ENCODE measurements at places on chromosomes 1 and 21. TPM values are rescaled to one million over a fixed set of nuclear protein-coding genes. Genes with fewer than 3 reads are reported as not detected.

GRCh38 chr1:93005252-93005598 is 44.0 kb upstream of the DIPK1A start:
- no peak for DNase-seq
- peaks cover 4% of the 10 kb centered on the region for H3K4me1 ChIP-seq
- H3K36me3 ChIP-seq = no peaks in the 10 kb centered on the region
- H3K4me3 ChIP-seq = no peak overlapping the region
- H3K27me3 ChIP-seq = no peaks in the 10 kb centered on the region
- H3K27ac ChIP-seq = no peak overlapping the region

FAM151A gene
- 0.64 TPM for polyA plus RNA-seq

DNA sequence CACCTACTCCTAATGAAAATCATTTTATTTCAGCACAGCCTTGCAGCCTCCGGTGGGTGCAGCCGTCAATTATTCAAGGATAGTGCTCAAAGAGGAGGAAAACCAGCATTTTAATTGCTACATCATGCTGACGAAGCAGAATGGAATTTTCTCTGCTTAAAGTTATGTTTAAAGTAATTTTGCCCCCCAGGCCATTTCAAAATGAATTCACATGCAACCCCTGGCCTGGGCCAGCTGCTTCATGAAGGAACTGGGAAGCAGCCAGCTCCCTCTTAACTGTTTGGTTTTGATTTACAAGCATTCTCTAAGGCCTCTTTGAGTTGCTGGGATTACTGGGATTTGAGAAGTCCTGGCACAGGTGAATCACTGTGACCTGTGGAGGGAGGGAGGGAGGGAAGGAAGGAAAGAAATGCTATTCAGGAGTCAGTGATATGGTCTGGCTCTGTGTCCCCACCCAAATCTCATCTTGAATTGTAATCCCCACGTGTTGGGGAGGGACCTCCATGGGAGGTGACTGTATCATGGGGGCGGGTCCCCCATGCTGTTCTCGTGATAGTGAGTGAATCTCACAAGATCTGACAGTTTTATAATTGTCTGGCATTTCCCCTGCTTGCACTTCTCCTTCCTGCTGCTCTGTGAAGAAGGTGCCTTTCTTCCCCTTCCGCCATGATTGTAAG is 66.0 kb downstream of the PGBD5 start:
- peak; percentile 11 for DNase-seq
- H3K36me3 ChIP-seq = no peaks in the 10 kb centered on the region
- H3K27ac ChIP-seq = no peak overlapping the region
- H3K27me3 ChIP-seq = no peaks in the 10 kb centered on the region

- no peak overlapping the region for H3K27ac ChIP-seq
- no peaks in the 10 kb centered on the region for H3K36me3 ChIP-seq
- no peak for DNase-seq
- H3K4me3 ChIP-seq = no peak overlapping the region
- no peaks in the 10 kb centered on the region for H3K4me1 ChIP-seq
Measured at GRCh38 chr1:201269281-201269680, 14.0 kb upstream of the PKP1 start.

GRCh38 chr1:110003747-110004428 is 19.3 kb downstream of the AHCYL1 start:
- peak; percentile 49 for DNase-seq
- no peak overlapping the region for H3K4me3 ChIP-seq
- H3K27ac ChIP-seq = peak overlapping the region; percentile 86
- no peaks in the 10 kb centered on the region for H3K27me3 ChIP-seq
- peaks cover 13% of the 10 kb centered on the region for H3K4me1 ChIP-seq

PYHIN1 gene
- polyA plus RNA-seq = 1.3 TPM

- no peak for DNase-seq
- H3K36me3 ChIP-seq = peaks cover 100% of the 10 kb centered on the region
- H3K4me1 ChIP-seq = no peaks in the 10 kb centered on the region
- no peak overlapping the region for H3K4me3 ChIP-seq
- no peak overlapping the region for H3K27ac ChIP-seq
- H3K27me3 ChIP-seq = no peaks in the 10 kb centered on the region
Measured at GRCh38 chr1:19121192-19121591, 88.9 kb downstream of the UBR4 start.

AIM2 gene
- polyA plus RNA-seq = 0.24 TPM

DNA sequence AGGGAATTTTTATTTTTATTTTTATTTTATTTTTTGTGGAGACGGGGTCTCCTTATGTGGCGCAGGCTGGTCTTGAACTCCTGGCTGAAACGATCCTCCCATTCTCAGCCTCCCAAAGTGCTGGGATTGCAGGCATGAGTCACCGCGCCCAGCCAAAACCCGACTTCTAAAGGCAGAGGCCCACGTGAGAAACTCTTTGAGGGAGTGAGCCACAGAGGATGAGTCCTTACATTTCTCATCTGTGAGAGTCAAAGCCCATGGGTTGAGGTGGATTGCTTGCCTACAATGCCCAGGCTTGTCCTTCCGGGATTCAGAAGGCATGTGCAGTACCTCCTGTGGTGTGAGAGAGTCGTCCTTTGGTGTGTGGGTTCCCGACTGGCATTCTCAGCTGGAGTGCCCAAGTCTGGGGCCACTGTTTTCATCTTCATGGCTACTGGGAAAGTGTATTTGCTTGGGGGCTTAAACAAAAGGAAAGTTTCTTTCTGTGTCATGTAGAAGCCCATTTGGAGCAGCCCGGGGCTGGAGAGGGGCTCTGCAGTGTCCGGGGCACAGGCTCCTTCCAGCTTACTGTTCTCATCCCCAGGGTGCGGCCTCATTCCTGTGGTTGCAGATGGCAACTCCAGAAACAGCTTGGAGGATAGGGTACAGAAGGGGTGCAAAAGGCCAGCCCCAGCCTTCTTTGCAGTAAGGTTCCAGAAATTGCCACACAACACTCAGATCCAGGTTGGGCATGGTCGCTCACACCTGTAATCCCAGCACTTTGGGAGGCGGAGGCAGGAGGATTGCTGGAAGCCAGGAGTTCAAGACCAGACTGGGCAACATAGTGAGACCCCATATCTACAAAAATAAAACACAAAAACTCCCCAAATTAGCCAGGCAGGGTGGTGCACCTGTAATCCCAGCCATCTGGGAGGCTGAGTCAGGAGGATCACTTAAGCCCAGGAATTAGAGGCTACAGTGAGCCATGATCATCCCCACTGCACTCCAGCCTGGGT is 29.4 kb upstream of the CSF3R start:
- no peaks in the 10 kb centered on the region for H3K36me3 ChIP-seq
- H3K27me3 ChIP-seq = peaks cover 16% of the 10 kb centered on the region
- no peak overlapping the region for H3K4me3 ChIP-seq
- DNase-seq = no peak

DNA sequence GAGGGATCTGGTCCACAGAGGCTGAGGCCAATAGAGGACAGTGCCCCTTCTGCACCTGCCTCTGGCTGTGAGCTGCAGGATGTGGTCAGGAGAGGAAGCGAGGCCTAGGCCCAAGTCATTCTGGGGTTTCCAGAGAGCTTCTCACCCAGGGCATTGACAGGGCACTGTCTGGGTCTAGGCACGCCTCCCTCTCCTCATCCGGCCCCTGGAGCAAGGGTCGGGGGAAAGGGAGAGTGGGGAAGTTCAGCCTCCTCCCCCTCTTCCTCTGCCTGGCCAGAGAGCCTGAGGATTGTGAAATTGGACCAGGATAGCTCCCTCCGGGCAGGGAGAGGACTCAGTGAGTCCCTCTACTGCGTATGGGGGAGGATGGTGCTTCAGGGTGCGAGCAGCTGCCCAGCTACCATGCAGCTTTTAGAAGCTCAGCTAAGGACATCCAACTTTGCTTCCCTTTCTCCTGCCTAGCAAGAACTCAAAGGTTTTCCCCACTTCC is 6.3 kb upstream of the INAVA start:
- H3K36me3 ChIP-seq = no peaks in the 10 kb centered on the region
- H3K27me3 ChIP-seq = peaks cover 35% of the 10 kb centered on the region
- H3K27ac ChIP-seq = peak overlapping the region; percentile 48
- H3K4me1 ChIP-seq = peaks cover 11% of the 10 kb centered on the region

DNA sequence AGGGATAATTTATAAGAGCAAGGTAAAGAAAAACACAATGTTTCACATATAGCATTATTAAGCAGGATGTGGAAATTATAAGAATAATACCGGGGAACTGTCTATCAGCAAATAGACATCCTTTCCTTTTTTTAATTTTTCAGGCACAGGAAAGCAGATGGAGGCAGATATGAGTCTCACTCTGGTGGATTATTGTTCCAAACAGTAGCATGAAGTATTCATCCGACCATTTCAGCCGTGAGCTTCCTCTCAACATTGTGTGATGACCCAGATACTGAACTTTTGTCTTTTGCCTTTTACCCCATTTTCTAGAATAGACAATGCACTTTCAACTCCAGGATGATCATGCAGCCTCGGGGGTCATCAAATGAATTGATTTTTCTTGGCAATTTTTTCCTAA is 599.8 kb downstream of the ADGRL2 start:
- DNase-seq = no peak
- no peaks in the 10 kb centered on the region for H3K27me3 ChIP-seq
- no peaks in the 10 kb centered on the region for H3K36me3 ChIP-seq
- H3K4me3 ChIP-seq = no peak overlapping the region

DNA sequence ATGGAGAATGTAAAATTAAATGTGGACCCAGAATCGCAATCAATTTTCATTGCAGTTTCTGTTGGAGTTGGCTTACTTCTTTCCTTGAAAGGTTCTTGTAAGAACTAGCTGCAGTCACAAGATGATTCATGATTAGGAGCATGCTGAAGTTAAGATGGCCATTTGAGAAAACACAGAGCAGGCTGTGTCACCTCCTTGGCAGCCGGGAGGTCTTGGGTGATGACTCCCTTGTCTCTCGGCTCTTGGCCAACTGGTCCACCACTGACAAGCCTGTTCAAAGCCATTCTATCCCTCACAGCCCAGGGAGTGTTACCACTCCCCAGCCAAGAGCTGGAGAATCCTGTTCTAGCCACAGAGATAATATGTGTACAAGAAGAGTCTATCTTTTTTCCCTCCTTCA is 40.6 kb downstream of the OPTC start:
- H3K4me3 ChIP-seq = no peak overlapping the region
- H3K4me1 ChIP-seq = peaks cover 2% of the 10 kb centered on the region
- no peaks in the 10 kb centered on the region for H3K36me3 ChIP-seq
- H3K27ac ChIP-seq = peak overlapping the region; percentile 33
- DNase-seq = no peak

- H3K4me1 ChIP-seq = no peaks in the 10 kb centered on the region
- no peaks in the 10 kb centered on the region for H3K27me3 ChIP-seq
- H3K36me3 ChIP-seq = no peaks in the 10 kb centered on the region
Measured at GRCh38 chr1:82441402-82441801, 640.7 kb downstream of the ADGRL2 start.

SLC45A1 gene
- polyA plus RNA-seq = 0.99 TPM

DNA sequence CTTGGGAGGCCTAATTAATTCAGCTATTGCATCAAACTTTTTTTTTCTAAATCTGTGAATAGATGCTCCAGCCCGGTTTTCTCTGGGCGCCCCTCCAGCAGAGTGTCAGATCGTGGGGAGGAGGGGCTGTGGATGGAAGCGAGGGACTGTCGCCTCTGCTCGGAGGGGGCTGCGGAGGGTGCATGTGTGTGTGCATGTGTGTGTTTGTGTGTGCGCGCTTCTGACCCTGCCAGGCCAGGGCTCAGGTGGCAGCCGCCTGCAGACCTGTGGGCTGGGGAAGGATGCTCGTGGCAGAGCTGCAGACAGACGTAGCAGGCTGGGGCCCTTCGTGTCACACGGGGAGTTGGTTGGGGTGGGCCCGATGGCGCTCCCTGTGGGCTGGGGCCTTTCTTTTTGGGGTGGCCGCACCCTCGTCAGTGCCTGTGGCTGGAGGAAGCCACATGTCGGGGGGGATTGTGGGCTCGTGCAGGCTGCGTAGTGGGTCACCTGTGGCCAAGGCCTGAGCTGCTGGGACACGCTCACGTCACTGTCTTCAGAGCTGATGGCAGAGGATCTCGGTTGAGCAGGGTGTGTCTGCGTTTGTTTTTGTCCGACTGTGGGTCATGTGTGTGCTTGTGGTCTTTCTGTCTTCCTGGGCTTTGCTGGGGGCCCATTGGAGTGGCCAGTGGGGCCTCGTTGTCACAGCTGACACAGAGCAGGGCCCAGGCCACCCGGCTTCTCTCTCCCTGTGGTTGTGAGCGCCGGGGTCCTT is 2.8 kb downstream of the SKI start:
- H3K36me3 ChIP-seq = no peaks in the 10 kb centered on the region
- peaks cover 47% of the 10 kb centered on the region for H3K4me1 ChIP-seq
- peak overlapping the region; percentile 89 for H3K27ac ChIP-seq
- DNase-seq = no peak
- peak overlapping the region; percentile 69 for H3K4me3 ChIP-seq

DNA sequence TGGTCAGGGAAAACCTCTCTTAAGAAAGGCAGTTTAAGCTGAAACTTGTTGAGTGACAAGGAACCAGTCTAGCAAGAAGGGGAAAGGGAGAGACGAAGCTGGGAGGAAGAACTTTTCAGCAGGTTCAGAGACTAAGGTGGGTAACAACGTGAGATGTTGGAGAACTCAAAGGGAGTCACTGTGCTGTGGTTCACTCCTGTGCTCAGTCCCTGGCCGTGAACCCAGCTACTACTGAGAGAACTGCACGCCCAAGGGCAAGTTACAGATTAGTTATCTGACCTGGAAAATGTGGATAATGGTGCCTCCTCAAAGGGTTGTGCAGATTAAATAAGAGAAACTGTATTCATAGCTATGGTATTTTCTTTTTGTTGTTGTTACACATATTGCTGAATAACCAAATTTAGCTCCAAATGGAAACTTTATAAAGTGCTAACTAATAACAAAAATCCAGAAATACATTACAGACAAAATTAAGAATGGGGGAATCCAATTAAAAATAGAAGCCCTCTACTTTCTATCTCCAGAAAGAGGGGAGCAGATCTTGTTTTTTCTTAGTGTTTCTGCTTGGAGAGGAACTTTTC is 2.9 kb downstream of the ZBTB40 start:
- H3K36me3 ChIP-seq = no peaks in the 10 kb centered on the region
- H3K27ac ChIP-seq = no peak overlapping the region
- no peaks in the 10 kb centered on the region for H3K27me3 ChIP-seq

PODN gene
- 12.4 TPM for polyA plus RNA-seq

DNA sequence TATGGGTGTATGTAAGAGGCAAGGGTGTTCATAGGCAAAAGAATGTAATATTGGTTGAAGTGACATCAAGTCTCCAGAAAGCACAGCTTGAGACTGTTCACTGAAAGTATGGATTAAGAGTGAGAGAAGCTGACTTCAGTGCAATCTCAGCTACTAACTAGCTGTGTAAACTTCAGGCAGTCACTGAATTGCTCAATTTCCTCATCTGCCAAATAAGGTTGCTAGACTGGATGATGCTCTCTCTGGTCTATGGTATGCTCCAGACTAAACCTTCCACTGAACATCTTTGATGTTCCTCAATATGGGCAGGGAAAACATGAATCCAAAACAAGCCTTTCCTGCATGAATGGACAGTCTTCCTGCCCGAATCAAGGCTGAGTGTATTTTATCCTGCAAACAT is 111.8 kb upstream of the USH2A start:
- no peak for DNase-seq
- no peak overlapping the region for H3K4me3 ChIP-seq
- no peaks in the 10 kb centered on the region for H3K4me1 ChIP-seq
- no peaks in the 10 kb centered on the region for H3K27me3 ChIP-seq
- H3K36me3 ChIP-seq = no peaks in the 10 kb centered on the region
- H3K27ac ChIP-seq = no peak overlapping the region

LRRIQ3 gene
- polyA plus RNA-seq = 1.1 TPM
